ENCODE measurements at places on chromosomes 5 and 9. TPM values are rescaled to one million over a fixed set of nuclear protein-coding genes. Genes with fewer than 3 reads are reported as not detected.
A peak's percentile ranks its signal among the peaks of the same experiment; 100 is the strongest.

NDUFA8 gene
- 59.0 TPM for total RNA-seq

ADAMTSL1 gene
- not detected for total RNA-seq

SLC34A3 gene
- total RNA-seq: not detected

TMEM8B gene
- 6.8 TPM for total RNA-seq

LRRC19 gene
- not detected for total RNA-seq

SARDH gene
- 2.7 TPM for total RNA-seq

ICE1 gene
- 19.1 TPM for total RNA-seq

PCDHGA7 gene
- total RNA-seq: not detected

CDC20B gene
- total RNA-seq: not detected

PRKAA1 gene
- total RNA-seq: 39.2 TPM

DNA sequence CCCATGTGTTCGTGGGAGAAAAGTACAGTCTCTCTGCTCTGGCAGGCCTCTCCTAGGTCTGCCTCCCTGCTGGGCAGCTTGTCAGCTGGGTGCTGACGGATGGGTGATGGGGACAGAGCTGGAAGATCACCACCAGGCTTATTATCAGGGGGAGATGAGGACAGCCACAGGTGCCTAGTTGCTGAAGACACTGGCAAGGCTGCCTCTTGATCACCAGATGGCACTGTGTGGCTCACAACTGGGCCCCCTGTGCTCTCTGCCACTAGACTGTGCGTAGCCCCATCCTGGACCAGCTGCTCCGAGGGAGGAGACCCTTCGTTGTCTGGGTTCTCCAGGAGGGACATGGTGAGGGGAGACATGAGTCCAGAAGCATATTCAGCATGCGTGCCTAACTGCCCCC lies 73.0 kb downstream of the KIF24 start:
- ATAC-seq: no peak

DNA sequence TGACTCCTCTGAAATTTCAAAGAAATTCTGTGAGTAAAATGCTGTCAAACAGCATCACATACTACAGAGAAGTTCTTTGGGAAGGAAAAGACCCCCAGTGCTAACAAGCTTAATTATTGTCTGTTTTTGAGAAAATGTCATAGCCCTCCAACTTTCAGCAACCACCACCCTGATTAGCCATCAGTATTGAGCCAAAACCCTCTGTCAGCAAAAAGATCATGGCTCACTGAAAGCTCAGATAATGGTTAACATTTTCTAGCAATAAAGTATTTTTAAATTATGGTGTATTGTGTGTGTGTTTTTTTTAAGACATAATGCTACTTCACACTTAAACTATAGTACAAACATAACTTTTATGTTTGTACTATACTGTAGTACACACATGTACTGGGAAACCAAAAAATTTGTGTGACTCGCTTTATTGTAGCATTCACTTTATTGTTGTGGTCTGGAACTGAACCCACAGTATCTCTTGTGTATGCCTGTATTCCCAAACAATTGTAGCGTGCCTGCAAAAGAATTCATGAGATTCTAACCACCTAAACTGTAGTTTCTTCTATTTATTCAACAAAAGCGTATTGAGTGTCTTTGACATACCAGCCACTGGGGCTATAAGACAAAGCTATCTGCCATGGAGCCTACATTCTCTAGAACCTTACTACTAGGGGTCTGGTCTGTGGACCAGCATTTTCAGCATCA lies 31.6 kb downstream of the TLE4 start:
- no peak for ATAC-seq

DNA sequence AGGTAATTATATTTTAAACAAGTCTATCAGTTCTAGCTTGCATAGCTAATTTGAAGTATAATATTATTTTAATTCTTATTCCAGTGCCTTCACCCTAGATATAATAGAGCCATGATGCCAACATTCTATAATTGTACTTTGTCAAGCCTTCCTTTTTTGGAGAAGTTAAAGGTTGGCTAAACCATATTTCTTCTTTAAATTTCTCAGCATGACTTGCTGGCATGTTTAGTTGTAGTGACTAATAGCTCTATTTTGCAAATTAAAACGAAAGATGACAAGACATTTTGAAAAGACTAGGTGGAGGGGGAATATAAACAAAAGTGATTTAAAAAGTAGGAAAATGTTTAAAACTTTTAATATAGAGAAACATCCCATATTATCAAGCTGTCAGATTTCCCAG lies 400.7 kb downstream of the PSAT1 start:
- ATAC-seq: no peak

DNA sequence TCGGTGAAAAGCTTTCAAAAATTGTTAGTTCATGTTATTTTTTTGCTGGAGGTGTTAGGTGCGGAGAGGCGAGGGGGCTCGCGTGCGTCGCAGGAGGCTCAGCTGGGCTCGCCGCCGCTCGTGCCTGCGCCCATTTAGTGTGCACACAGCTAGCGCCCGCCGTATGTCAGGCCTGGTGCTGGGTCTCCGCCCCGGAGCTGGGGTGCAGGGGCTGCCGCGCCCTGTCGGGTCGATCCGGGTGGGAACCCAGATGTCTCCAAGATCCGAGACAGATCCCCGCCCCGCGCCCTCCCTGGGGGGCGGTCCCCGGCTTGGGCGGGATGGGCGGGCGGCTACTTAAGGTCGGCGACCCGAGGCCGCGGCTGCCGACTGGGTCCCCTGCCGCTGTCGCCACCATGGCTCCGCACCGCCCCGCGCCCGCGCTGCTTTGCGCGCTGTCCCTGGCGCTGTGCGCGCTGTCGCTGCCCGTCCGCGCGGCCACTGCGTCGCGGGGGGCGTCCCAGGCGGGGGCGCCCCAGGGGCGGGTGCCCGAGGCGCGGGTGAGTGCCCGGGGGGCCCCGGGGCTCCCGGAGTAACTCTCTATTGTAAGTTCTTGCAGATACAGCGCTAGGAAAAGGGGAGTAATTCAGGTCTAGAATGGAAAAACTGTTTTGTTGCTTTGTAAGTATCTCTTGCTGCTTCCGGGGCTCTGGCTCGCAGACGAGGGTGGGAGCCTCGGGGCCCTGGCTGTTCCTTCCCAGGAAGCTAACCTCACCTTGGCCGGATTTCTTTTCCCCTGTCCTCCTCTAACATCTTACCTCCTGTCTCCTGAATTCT lies 31.7 kb downstream of the GSN start:
- ATAC-seq: peak; percentile 52

GRCh38 chr9:134730761-134731496 lies 89.3 kb downstream of the COL5A1 start:
- ATAC-seq: no peak

DNA sequence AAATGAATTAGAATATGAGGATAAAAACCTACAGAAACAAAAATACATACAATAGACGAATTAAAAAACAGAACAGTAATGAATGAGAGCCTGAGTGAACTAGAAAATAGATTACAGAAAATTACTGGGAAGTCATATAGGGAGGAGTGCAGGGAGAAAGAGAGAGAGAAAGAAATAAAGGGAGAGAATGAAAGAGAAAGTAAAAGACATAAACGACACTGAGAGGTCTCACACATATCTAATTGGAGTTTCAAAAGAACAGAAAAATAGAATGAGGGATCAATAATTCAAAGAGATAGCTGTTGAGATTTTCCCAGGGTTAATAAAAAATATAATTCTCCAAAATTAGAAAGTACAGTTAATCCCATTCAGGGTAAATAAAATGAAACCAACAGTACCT lies 156.4 kb upstream of the FTMT start:
- ATAC-seq: no peak

GRCh38 chr5:76736679-76737556 lies 21.0 kb downstream of the F2R start:
- ATAC-seq: no peak

DNA sequence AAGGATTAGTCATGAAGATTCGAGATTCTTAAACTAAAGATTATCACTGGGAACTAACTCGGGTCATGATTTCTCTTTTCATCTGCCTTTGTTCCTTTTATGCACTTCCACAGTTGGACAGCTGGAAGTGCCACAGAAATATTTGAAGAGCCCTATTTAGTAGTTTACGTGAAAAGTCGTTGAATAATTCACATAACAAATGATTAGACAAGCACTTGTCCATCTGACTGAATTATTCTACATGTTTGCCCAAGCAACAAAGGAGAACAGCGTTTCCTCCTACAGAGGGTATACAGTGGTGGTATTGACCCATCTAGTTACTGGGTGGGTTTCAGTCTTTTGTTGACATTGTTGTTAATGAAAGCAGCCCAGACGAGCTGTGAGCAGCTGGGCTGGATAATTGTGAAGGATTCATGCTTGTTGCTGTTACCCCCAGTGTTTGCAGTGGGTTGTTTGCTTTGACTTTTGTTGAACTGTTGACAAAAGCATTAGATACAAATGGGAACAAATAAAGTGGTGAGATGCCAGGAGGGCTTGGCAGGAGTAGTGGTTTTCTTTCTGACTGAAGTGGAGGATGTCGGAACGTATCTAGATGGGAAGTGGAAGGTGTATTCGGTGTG lies 96.2 kb downstream of the TLE4 start:
- no peak for ATAC-seq

GRCh38 chr5:62737766-62738165 lies 159.1 kb downstream of the LRRC70 start:
- ATAC-seq: no peak

DNA sequence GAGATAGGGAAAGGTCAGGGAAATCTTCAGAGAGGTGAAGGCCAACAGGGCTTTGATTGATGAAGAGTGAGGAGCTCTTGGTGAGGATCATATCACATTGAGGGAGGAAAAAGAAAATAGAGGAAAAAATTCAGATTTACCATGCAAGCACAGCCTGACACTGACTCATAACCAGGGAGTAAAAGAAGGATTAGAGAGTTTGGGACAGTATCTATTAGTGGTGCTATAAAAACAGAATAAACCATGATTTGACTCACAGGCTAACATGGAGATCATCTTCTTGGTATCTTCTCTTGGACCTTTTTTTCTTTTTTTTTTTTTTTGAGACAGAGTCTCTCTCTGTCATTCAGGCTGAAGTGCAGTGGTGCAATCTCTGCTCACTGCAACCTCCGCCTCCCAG lies 44.4 kb downstream of the MUSK start:
- no peak for ATAC-seq

- ATAC-seq: no peak
Observed at GRCh38 chr5:28219539-28219938, 1181.2 kb upstream of the CDH9 start.

DNA sequence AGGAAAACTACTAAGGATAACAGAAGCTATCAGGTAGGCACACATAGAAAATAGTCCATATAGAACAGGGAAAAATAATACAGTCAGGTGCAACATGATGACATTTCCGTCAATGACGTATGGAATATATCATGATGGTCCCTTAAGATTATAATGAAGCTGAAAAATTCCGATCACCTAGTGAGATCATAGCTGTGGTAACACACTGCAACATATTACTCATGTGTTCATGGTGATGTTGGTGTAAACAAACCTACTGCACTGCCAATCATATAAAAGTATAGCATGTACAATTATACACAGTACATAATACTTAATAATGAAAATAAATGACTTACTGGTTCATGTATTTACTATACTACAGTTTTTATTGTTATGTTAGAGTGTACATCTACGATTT lies 60.0 kb downstream of the MEGF9 start:
- ATAC-seq: no peak

GRCh38 chr9:133369933-133370332 lies 5.9 kb downstream of the SURF4 start:
- ATAC-seq: peak; percentile 54

DNA sequence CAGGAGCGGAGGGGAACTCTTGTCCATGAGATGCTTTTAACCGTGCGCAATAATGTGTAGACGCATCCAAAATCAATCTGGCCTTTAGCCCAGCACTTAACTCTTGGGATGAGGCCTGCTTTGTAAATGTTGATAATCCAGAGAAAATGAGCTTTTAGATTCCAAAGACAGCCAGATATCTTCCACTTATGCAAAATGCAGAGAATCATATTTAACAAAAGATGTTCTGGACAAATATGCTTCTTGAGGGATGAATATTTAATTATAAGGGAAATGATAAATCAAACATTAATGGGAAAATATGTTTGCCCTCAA lies 5.6 kb downstream of the S1PR3 start:
- no peak for ATAC-seq

DNA sequence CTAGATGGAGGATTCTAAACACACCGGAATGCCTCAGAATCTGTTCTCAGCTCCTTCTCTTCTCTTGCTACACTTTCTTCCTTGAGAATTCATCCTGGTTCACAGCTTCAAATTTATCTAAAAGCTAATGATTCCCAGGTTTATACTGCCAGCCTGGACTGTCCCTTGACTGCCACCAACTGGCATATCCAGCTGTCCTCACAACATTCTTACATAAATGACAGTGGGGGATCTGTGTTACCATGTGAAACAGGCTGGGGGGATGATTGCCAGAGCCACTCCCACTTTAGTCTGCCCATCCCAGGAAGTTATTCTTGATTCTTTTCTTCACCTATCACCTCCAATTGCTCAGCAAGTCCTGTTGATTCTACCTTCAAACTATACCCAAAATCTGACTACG lies 27.2 kb upstream of the ZFR start:
- no peak for ATAC-seq

GRCh38 chr5:62043289-62044280 lies 262.4 kb upstream of the KIF2A start:
- no peak for ATAC-seq

DNA sequence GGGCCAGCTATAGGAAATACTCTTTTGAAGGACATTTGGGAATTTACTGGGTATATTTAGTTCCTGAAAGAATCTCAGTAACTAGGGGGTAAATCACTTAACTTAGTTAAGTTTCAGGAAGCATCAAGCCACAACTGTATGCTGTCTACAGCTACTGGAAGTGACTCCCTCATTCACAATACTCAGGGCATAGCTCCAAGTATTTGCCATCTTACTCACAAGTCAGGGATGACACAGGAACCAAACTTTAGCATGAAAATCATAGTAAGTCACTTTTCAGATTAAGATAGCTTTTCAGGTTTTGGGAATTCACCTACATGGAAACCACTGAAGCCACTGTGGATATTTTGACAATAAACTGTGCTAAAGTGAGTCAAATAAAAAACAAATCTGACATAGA lies 242.4 kb upstream of the ATP10B start:
- no peak for ATAC-seq

All from activated T-helper 17 cell treated with anti-CD3 and anti-CD28 coated beads, Interleukin-2, amount 50 U/mL, for 72 hours (primary cell).